ENCODE measurements at places on chromosomes 12 and 14.

- no peak for DNase-seq
Observed at GRCh38 chr14:36879558-36879957, 217.9 kb downstream of the PAX9 start.

GRCh38 chr14:55340482-55340881, 69.3 kb downstream of the FBXO34 start:
- DNase-seq, result no peak

DNA sequence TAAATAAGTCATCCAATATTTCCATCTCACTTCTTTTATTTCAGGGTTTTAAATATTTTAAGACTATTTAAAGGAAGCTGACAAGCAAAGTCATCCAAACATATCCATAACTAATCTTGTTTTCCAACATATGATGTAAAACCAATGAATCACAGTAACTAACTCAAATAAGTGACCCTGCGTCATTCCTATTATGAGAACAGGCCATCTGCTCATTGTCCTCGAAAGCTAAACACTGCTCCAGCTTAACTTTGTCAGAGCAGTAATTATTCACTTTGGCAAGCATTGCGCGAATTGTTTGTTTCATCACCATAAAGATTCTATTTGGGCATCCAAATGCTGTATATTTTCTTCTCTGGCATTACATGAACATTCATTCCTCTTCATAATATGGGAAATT, 99.1 kb downstream of the CAPZA3 start:
- DNase-seq, result no peak

- no peak for DNase-seq
Observed at GRCh38 chr12:93243689-93244513, 133.8 kb upstream of the NUDT4 start.

DNA sequence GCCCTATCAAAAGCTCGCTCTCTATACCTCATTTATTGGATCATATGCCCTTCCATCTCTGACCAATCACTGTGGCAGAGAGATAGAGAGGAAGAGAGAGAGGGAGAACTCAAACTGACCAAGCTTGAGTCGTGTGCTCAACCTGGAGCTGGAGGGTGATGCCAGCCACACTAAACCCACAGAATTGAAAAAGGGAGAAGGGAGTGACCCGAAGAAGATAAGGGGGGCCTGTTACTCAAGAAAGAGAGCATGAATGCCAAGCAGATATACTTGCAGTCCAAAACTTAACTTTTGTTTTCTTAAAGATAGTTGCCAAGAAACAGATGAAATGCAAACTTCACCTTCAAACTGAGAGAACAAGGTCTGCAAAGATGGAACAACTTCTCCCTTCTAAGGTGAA, 112.7 kb downstream of the BTG1 start:
- no peak for DNase-seq

DNA sequence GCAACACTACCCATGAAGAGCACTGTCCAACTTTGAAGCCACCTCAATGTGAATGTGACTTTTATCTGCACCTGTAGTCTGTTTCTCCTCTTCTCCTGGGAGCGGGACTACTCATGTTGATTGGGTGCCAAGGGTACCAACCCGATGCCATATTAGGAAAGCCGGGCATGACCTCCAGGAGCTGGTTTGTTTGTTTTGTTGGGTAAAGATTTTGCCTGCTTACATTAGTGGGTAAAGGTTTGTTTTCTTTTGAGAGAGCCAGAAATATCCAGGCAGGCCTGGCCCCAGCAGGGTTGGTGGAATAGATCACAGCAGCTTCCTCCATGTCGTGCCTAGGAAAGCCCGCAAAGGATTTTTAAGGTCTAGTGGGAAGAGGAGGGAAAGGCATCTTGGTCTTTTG, 19.7 kb upstream of the ITPK1 start:
- no peak for DNase-seq

GRCh38 chr12:100371146-100371545, 14.3 kb downstream of the SLC17A8 start:
- DNase-seq, result no peak

DNA sequence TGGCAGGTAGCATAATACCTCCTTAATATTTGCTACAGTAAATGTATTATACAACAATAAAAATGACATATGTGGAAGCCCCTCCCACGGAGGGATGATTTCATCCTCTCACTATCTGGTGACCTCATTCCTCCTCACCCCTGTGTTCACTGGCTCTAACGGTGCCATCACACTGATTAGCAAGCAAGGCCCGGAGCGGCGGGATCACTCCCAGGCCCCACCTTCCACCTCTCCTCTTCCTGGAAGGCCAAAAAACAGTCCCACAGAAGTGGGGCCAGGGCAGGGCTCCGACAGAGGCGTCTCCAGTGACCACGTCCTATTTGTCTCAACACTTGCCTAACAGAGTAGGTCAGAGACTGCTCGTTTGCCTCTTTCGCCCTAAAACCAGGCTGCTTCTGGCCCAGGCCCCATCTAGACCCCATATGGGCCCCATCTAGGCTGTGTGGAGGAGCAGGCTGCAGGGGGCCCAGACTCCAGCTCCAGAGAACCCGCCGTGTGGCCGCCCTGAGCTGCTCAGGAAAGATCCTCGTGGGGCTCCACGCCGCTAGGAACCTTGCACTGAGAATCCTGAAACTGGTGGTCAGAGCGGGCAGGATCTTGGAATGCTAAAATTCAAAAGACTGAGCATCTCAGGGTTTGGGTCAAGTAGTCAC, 3.7 kb downstream of the SELPLG start:
- no peak for DNase-seq

- no peak for DNase-seq
Observed at GRCh38 chr12:23617749-23618148, 331.7 kb downstream of the SOX5 start.

DNA sequence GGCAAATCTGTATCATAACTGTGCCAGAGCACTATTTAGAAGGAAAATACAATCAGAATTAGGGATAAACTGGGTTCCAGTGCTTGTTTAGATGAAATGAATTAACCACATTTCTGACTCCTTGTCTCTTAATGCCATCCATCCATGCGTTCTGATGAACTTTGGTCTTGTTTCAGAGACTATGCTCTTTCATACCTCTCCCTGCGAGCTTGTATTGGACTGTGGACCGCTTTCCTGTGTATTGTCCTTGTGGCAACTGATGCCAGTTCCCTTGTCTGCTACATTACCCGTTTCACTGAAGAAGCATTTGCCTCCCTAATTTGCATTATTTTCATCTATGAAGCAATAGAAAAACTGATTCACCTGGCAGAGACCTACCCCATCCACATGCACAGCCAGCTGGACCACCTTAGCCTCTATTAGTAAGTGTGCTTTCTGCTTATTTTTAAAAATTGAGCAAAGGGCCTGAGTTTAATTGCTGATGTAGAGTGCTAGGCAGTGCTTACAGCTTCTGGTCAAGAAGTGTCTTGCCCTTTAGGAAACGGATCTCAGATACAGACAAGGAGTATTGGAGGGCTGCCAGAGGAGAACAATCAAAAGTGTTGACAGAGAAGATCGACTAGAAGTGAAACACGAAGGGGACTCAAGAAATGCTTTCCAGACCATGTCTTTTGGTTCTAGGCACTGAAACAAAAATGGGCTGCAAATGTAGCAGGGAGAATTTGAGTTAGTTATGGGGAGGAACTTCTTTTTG, 46.7 kb downstream of the SLC4A8 start:
- DNase-seq, result no peak

DNA sequence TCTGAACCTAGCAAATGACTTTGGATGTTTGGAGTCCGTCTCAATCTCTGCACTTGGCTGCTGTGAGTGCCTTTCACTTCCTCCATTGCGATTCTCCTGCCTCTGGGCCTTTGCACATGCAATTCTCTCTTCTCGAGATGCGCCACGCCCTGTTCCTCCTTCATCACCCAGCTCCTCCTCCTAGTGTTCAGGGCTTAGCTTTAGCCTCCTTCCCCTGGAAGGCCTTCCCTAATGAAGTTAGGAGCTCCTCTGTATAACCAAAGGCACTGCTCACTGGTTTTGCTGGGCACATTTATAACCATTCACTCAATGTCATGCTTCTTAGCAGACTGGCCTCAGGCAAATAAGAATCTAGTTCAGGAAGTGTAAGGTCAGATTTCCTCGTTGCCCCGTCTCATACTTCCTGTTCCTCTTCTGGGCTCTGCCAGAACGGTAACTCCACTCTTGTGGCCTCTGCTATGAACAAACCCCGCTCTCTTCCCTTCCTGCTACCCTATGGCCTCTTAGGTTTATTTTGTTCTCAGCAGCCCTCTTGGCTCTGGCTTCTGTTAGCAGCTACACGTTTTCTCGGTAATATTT, 171.4 kb downstream of the CRADD start:
- no peak for DNase-seq

DNA sequence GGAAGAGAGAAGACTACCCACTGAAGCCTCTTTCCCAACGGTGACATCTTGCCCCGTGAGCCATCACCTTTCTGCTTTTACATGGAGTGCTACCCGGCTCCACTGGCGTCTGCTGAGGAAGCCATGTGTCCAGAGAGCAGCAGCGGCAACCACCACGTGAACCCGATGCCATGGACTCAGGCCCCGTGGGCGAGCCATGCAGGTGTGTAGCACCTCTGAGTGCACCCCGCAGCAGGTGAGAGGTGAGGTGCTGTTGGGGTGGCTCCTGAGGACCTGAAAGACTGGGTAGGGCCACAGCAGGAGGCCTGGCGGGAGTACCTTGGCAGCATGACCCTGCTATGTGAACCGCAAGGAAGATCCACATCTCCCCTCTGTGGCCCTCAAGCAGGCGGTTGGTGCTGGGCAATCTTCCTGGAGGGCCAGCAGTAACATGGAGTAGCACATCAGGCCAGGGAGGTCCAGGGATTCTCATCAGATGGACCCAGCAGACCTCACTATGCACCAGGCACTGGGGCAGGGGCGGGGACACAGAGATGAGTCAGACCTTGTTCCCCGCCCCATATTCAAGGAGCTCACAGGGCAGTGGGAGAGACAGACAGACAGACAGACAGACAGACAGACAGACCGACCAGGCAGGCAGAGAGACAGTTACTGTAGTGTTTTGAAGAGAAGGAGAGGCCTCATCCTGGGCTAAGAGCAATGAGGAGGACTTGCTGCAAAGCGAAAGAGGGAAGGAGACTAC, 129.6 kb downstream of the PAPOLA start:
- no peak for DNase-seq

- no peak for DNase-seq
Observed at GRCh38 chr12:105915997-105916759, 222.6 kb downstream of the NUAK1 start.

DNA sequence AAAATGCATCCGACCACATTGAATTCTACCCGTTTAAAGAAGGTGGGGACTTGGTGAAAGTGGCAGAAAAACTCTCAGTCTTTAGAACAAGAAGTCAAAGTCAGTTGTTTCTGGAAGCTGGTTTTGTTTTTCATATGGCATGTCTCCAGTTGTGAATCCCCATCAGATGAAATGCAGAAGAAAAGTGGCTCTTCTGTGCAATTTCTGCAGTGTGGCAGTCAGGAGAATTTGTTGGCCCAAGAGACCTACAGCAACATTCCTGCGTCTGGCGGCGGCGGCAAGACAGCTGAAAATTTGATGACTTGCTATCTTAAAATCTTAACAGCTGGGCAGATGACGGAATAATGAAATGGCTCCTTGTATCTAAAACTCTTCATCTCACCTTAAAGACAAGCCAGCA, 201.5 kb downstream of the FOXN3 start:
- DNase-seq, result no peak

DNA sequence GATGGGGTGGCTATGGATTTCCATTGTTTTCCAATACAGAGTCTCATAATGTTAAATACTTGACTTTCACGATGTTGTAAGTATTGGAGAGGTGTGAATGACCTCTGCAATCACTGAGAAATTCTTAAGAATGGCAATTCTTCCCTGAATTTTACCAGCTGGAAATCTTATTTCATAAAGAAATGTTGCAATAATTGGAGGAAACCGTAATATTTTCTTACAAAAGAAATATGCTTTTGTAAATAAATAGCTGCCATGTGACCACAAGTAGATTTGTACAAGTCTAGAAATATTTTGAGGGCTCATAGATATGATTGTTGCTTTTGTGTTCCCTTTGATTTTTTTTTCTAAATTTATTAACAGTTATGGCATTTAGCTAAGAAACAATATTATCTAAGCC, 308.7 kb upstream of the ATP2B1 start:
- DNase-seq, result no peak

DNA sequence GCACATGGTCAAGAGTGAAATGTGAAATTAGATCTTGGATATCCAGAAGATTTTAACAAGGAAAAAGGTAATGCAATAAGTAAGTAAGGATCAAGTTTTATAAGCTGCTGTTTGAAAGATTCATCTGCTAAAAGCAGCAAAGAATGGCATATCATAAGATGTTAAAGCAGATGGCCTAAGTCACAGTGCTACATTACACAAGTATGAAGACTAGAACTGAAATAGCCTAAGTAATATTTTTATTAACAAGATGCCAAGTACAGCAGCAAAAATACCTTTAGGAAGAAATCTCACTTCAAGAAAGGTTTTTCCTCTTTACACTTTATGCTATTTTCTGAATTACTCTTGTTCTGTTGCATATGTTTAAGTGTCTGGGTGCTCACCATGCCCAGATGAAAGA, 414.1 kb downstream of the MDGA2 start:
- DNase-seq, result no peak

- no peak for DNase-seq
Observed at GRCh38 chr12:127579446-127579845, 687.5 kb upstream of the TMEM132C start.

GRCh38 chr14:53237488-53237887, 84.4 kb upstream of the DDHD1 start:
- DNase-seq, result no peak

DNA sequence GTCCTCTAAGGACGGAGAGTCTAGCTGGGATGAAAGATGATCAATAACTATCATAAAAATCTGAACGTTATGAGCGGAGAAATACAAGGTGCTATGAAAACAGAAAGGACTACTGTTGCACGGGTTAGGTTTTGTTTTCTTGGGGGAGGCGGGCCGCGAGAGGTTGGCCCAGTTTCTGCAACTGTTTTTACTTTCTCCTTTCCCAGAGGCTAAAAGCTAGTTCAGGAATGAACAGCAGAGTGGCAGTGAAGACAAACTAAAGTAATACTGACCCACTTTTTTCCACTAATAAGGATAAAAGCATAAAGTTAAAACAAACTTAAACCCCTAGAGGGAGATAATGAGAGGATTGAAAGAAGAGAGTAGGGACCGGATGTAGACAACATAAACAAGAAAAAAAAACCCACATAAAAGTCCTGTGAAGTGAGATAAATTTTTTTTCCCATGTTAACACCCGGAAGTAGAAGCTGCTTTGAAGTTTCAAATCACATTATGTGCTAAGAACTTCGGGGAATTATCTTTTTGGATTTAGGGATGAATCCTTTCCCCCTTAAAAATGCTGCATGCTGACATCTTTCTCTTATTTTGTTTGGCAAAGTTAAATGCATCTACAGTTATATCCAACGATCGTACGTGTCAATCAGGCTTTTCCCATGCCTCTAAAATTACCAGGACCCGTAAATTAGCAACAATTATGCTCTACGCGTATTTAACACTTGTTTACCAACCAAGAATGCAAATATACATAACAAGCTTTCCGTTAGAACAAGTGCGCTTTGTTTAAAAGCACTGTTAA, 1.0 kb upstream of the CDK17 start:
- DNase-seq, result no peak

DNA sequence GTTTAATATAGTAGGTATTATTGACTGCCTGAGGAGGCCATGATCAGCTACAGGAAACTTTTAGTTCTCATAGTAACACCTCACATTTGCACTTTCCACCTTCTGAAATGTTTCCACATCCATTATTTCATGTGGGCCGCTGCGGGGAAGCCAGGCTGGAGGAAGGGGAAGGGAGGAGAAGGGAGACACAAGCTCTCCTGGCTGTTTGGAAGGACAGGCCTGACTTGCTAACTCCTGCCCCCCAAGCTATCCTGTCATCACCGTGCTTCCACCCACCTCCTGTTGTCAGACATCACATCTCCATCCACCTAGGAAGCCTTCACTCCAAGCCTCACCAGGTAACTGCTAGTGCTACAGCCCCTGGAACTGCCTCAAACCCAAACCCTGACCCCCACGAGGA, 9.5 kb downstream of the DPF3 start:
- no peak for DNase-seq
